Dorsolateral prefrontal cortex (tissue), 122 donors: ENCODE measurements at places on chromosomes 12 and 14. TPM values are rescaled to one million over a fixed set of nuclear protein-coding genes. Genes with fewer than 3 reads are reported as not detected.

DNA sequence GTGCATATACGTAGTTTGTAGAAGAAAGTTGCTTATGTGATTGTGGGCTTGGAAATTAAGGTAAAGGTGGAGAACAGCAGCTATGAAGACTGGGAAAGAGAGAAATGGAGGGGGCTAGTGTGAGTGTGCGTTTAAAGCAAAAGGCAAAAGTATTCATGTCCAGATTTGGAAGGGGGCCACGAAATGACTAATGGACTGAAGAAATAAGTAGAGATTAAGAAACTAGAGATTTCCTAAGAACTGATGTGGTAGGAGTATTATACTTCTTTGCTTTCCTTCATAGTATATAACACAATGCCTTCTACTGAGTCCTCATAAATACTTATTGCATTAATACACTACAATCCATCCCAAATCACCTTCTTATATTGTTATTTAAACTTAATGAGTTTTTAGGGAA is 298.6 kb upstream of the NOVA1 start:
- DNase-seq: no peak

The MYF6 gene
- not detected for total RNA-seq

DNA sequence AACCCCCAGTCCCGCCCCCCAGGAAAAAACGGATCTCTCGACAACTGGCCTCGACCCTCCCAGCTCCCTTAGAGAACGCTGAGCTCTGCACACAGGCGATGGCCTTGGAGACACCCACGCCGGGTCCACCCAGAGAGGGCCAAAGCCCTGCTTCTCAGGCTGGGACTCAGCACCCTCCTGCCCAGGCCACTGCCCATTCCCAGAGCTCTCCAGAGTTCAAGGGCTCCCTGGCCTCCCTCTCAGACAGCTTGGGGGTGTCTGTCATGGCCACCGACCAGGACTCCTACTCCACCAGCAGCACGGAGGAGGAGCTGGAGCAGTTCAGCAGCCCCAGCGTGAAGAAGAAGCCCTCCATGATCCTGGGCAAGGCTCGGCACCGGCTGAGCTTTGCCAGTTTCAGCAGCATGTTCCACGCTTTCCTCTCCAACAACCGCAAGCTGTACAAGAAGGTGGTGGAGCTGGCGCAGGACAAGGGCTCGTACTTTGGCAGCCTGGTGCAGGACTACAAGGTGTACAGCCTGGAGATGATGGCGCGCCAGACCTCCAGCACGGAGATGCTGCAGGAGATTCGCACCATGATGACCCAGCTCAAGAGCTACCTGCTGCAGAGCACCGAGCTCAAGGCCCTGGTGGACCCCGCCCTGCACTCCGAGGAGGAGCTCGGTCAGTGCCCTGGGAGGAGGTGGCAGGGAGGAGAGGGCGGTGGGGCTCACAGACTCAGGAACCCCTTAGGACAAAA is 95.8 kb downstream of the LGMN start:
- no peak for DNase-seq

The FSCB gene
- total RNA-seq: 0.22 TPM
